ENCODE measurements at places on chromosomes 1 and 21. TPM values are rescaled to one million over a fixed set of nuclear protein-coding genes. Genes with fewer than 3 reads are reported as not detected.

- DNase-seq = no peak
These were observed 22.0 kb downstream of the CSF1 start for GRCh38 chr1:109932679-109933078.

GRCh38 chr1:113617438-113618141 lies 141.7 kb downstream of the PHTF1 start:
- no peak for DNase-seq

DNA sequence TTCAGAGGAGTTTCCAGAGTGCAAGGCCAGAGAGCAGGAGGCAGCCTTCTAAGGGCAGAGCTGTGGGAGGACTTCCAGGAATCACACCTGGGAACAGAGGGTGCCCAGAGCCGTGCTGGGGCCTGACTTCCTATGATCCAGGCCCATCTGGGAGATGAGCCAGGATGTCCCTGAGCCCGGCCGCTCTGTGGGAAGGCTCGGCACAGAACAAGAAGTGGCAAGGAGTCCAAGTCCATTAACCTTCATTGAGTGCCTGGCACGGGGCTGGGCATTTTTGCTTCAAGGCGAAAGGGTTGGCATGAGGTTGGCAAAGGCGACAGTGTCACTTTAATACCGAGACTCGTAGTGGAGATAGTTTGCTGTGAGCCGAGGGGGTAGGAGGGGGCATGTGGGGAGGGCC lies 18.2 kb downstream of the TMEM201 start:
- no peak for DNase-seq

DNA sequence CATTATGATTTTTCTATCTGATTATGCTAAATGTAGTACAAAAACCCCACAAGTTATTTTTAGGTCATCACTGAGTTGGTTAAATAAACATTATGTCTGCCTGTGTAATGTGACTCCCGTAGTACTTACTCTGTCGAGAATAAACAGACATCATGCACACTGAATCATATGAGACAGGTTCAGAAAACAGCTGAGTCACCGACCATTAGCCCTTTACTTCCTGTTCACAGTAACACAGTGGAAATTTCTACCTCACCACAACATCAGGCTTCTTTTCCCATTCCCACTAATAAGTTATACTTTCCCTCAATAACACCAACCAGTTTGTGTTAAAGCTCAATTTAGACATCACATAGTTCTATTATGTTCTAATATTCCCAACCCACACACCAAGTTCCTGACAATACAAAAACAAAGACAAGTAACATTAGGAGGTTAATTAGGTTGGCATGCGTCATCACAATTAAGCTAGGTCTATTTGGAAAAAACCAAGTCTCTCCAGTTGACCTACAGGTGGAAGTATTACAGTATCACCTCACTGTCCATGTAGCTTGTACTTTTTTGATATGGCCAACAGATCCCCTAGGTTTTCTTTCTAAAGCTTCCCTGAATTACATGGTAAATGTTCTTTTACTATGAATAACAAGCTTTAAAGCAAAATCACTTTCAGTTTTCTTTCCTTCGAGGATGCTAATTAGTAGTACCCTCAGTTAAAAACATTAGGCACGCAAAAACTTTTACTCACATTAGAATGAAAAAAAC lies 154.2 kb downstream of the EIF4G3 start:
- no peak for DNase-seq

DNA sequence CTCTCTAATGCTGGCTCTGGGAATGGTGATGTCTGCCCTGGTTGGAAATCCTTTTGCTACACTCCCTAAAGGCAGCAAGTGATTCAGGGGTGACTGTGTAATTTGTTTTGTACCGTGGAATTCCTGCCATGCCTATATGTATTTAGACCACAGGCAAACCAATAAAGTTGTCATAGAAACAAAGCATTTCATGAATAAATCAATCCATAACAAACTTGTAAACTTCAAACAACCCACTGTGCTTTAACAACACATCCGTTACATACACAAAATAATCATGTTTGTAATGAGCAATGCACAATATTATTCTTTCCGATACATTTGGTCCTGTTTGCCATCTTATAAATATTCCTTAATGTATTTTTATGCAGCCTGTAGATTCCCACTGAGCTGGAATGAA lies 330.3 kb upstream of the SNX7 start:
- DNase-seq = no peak

GRCh38 chr1:53408755-53409129 lies 50.5 kb upstream of the DMRTB1 start:
- no peak for DNase-seq

DNA sequence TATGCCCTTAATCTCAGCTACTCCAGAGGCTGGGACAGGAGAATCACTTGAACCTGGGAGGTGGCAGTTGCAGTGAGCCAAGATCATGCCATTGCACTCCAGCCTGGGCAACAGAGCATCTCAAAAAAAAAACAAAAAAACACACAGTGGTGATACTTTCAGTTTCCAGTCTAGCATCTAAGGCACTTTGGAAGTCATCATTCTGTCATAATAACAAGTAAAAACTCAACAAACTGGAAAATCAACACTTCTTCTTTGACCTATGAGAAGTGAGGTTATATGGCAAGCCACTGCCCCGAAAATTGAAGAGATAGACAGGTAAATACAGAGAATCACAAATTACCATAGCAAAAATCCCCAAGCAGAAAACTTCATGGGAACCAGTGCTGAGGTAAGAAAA lies 51.9 kb downstream of the IL12RB2 start:
- DNase-seq = no peak

DNA sequence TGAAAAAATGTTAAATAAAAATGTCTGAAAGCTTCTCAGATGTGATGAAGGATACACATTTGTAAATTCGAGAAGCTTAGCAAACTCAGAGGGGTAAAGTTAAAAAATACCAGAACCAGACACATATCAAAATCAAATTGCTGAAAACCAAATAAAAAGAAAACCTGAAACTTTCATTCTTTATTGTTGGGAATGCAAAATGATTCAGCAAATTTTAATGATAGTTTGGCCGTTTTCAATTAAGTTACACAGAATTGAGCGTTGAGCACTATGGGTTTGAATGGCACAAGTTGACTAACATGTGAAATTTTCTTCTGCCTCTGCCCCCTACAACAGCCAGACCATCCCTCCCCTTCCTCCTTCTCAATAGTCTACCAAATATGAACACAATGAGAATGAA lies 33.5 kb upstream of the GRIK1 start:
- DNase-seq = no peak

DNA sequence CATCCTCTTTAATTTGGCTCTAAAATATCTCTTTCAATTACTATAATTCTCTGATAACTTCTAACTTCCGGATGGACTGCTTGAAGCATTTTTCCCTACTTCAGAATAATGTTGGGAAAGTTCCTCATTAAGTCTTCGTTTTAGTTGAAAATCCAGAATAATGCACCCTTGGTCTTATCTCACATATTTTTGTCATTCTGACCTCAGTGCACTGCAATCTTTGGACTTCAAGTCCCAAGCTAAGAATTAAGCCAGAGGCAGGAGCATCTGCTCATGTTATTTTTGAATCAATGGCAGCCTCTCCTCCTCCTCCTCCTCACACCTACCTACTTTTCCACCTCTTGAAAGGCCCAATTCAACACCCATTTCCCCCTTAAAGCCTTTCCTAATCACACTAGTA lies 169.8 kb downstream of the CYYR1 start:
- no peak for DNase-seq

DNA sequence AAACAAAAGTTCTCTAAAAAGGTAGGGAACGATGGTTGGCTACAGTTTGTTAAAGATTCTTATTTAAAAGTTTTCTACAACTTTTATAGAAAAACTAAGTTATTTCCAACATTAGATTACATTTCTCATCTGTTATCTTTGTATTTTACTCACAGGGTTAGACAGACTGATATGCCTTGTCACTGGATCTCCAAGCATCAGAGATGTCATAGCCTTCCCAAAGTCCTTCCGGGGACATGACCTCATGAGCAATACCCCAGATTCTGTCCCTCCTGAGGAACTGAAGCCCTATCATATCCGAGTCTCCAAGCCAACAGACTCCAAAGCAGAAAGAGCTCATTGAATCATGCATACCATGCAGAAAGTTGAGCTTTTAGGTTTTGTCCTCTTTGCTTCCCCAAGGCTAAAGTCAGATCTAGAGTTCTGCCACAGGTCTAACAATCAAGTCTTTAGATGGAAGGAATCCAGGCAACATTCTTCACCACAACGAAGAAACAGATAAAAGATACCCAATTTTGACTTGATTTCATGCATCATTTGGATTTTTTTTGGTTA lies 10.3 kb downstream of the GAS5 start:
- no peak for DNase-seq

DNA sequence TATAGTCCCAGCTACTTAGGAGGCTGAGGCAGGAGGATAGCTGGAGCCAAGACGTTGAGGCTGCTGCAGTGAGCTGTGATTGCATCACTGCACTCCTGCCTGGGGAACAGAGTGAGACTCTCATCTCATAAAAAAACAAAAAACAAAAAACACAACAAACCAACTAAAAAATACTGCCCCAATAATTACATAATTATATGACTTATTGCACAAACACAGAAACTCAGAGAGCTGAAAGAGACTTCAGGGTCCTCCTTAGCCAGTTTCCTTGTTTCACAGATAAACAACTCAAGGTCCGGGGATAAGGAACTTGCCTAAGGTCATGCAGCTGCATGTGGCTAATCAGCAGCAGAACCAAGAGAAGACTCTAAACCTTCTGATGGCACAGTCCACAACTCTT lies 11.9 kb downstream of the EXTL2 start:
- no peak for DNase-seq

- DNase-seq = no peak
These were observed 114.3 kb upstream of the FMN2 start for GRCh38 chr1:239977416-239977815.

- DNase-seq = no peak
These were observed 538 bp upstream of the RCAN1 start for GRCh38 chr21:34615487-34615814.

DNA sequence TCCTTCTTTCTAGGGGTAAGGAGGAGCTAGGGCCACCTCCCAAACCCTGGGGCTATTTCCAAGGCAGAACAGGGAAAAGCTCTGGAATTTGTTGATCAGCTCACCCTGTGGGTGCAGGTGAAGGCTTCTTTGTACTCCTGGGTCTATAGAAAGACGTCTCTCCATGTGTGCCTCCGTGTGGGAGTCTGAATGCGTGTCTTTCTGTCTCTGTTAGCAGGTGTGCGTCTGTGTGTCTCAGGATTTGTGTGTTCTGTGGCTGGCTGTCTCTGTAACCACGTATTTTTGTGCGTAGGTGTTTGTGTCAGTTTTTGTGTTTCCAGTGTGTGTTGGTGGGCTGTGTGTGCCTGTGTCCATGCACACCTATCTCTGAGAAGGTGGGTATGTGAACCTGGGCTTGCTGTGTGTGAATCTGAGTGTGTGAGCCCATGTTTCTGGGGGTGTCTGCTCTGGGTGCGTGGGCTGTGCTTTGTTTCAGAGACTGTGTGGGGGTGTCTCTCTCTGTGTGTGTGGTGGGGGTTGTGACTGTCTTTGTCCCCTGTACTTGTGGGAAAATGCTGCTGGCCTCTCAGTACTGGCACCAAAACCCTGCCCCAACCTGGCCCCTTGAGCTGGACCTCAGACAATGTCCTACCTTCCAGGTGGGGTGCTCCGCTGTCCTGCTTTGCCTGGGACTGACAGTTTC lies 12.7 kb upstream of the ETV3L start:
- DNase-seq = no peak

- no peak for DNase-seq
These were observed 37.3 kb upstream of the IL10 start for GRCh38 chr1:206809504-206810084.

- no peak for DNase-seq
These were observed 89.8 kb downstream of the DHRS3 start for GRCh38 chr1:12528021-12528852.

DNA sequence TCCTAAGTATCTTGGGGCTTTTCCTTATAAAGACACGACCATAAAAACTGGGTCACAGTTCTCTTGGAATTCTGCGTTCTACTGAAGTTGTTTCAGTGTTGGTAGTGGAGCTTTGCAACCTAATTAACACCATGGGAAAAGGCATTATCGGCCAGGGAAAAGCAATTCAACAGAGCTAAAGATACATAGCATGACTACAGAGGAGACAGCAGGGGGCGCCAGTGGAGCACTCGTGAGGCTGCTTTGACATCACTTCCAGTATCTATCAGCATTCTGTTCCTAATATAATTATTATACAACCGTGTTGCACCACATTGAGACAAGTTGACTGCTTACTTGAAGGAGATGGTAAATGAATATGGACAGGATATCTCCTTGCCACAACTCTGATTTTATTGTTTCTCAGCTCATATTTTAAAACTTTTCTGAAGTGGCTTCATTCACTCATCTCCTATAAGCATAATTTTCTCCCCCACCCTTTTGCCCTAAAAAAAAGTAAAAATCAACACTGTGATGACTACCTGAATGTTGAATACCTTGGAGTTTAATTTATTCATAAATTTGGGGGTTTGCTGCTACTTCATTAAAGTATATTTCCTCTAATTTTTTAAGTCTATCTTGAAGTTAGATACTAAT lies 39.4 kb downstream of the ZP4 start:
- DNase-seq = no peak

- no peak for DNase-seq
These were observed 92.7 kb downstream of the LEPR start for GRCh38 chr1:65512967-65513780.

GRCh38 chr1:167116174-167116573 lies 22.3 kb downstream of the STYXL2 start:
- no peak for DNase-seq

GRCh38 chr1:77282187-77282865 lies 507 bp downstream of the AK5 start:
- no peak for DNase-seq

DNA sequence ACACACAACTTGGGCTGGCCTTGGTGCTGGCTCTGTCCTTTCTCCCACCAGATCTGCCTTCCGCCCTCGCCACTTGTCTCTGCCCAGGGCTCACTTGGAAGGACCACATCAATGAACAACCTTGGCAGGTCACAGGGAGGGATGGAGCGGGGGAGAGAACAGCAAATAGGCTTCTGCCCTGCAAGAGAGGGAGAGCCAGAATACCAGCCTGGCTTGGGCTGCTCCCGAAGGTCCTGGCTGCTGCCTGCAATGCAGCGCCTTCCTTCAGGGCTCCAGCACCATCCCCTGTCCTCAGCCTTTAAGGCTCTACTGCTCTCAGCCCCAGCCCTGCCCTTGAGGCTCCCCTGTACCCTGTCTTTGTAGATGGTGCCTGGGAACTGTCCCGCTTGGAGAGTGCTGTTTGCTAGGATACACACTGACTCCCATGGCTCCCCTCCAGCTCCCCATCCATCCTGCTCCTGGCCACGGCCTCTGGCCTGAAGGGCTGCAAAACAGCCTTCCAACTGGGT lies 43.8 kb downstream of the HIVEP3 start:
- DNase-seq = no peak

DNA sequence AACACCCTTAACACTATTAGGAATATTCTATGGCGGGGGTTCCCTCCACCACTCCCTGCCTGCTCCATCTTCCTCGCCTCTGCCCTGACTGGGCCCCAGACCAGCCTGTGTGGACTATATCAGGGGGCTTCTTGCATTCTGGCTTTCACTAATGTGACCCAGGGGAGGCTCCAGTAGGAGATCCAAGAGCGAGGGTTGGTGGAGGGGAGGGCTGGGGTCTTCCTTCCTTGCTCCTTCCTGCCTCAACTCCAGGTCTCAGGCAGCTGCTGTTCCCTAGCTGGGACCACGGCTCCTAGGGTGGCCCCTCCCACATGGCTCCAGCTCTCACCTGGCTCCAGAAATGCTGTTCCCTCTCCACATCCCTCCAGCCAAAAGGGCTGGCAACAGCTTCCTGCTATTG lies 257.4 kb downstream of the MATN1 start:
- DNase-seq = no peak

The TRABD2B gene
- 0.53 TPM for total RNA-seq

The ZNF683 gene
- not detected for total RNA-seq

The TCP10L gene
- 0.19 TPM for total RNA-seq

The HIVEP3 gene
- total RNA-seq = 11.0 TPM

The C8B gene
- not detected for total RNA-seq

The HSPB7 gene
- 3.3 TPM for total RNA-seq
